ENCODE measurements at places on chromosomes 16 and 17. TPM values are rescaled to one million over a fixed set of nuclear protein-coding genes. Genes with fewer than 3 reads are reported as not detected.

The ACSM5 gene
- total RNA-seq = not detected

The CLEC18B gene
- 3.9 TPM for total RNA-seq

The ABCA6 gene
- total RNA-seq = 4.5 TPM

The SYT17 gene
- total RNA-seq = 0.05 TPM

The ZNF624 gene
- 4.4 TPM for total RNA-seq

The VASN gene
- 97.5 TPM for total RNA-seq

The C17orf50 gene
- total RNA-seq = not detected

The ST6GALNAC1 gene
- not detected for total RNA-seq

The HP gene
- not detected for total RNA-seq

The BAHCC1 gene
- total RNA-seq = 9.0 TPM

The LUC7L gene
- 43.9 TPM for total RNA-seq

The RND2 gene
- total RNA-seq = 0.30 TPM

The RMI2 gene
- 2.1 TPM for total RNA-seq

The FBXO39 gene
- 0.14 TPM for total RNA-seq

The SEPTIN1 gene
- total RNA-seq = 0.59 TPM

The HCRT gene
- not detected for total RNA-seq

The GAS7 gene
- 2.8 TPM for total RNA-seq

The KRT32 gene
- total RNA-seq = not detected

The MT1E gene
- 79.6 TPM for total RNA-seq

The GPR179 gene
- under 0.01 TPM for total RNA-seq

The ADGRG3 gene
- total RNA-seq = not detected

The TBC1D3 gene
- not detected for total RNA-seq

Data from smooth muscle cell of the umbilical artery (primary cell).